ENCODE measurements at places on chromosomes 12 and 14.

- peak; percentile 48 for DNase-seq
These were observed 18.6 kb downstream of the GSTZ1 start for GRCh38 chr14:77339407-77339806.

GRCh38 chr12:96233168-96233567 is 39.0 kb downstream of the ELK3 start:
- DNase-seq, result no peak

GRCh38 chr14:32078023-32078857 is 1.1 kb downstream of the ARHGAP5 start:
- DNase-seq, result peak; percentile 25

DNA sequence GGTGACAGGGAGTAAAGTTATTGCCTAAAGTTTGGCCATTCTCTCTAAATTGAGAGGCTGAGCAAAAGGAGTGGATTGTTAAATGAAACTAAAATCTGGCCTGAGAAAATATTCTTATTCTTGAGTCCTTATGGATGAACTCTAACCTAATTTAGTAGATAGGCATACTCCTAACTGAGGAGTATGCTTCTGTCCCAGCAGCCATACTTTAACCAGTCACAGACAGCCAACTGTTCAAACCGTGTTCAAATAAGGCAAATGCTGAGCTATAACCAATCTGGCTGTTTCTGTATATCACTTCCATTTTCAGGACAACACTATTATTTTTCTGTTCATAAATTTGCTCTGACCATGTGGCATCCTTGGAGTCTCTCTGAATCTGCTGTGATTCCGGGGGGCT is 75.9 kb upstream of the RERGL start:
- no peak for DNase-seq

DNA sequence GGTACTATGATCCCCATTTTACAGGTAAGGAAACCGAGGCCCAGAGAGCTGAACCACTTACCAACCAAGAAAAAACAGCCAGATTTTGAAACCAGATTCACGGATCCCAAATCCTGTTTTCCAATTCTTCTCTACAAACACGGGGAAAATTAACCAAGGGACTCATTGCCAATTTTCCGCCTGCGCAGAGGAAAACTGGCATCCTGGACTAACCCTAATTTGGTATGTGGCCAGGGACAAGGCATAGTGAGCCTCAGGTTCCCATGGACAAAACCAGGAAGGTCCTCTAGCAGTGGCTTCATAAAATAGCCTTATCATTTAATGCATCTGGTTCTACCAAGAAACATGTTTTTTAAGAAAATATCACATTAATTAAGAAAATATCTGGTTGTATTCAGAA is 517.3 kb downstream of the MED13L start:
- DNase-seq, result no peak

- DNase-seq, result no peak
These were observed 104.4 kb upstream of the CCDC196 start for GRCh38 chr14:66381755-66382154.

- DNase-seq, result no peak
These were observed 2.9 kb upstream of the PPP4R4 start for GRCh38 chr14:94171208-94171607.

DNA sequence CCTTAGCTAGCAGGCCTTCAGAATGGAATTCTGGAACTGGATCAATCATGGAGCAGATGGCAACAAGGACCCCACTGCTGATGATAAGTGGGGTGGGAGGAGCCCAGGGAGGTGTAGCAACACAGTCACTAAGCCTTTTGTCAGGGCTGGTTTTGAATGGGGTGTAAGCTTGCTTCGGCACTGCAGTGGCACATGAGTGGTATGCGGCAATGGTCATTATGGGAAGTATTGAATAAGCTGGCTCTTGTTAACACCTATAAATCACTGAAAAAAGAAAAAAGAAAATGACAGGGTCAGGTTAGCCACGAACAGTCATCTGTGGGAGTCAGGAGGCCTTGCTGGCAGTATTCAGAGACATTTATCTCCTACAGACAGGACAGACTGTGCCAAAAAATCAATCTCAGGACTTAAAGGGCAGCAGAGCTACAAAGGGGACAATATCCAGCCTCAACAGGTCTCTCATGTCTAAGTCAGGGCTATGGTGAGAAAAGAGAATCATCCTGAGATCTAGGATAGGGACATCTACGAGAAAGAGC is 19.1 kb downstream of the CDKL1 start:
- no peak for DNase-seq

GRCh38 chr12:45415393-45415817 is 199.5 kb downstream of the ANO6 start:
- DNase-seq, result peak; percentile 98

DNA sequence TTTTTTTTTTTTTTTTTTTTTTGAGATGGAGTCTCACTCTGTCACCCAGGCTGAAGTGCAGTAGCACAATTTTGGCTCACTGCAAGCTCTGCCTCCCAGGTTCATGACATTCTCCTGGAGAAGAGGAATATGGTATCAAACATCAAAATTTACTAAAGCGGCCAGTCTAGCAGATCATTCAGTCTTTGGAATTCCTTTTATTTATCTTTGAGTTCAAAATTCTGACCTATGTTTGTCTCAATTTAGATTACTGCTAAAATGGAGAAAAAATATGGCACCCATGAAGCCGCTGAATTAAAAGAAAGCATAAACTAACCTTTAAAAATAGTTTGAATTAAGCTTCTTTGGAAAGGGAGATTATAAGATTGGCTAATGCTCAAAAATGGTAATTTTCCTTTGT is 64.5 kb upstream of the EGLN3 start:
- no peak for DNase-seq

- DNase-seq, result no peak
These were observed 12.5 kb upstream of the TNFAIP2 start for GRCh38 chr14:103110681-103111231.

DNA sequence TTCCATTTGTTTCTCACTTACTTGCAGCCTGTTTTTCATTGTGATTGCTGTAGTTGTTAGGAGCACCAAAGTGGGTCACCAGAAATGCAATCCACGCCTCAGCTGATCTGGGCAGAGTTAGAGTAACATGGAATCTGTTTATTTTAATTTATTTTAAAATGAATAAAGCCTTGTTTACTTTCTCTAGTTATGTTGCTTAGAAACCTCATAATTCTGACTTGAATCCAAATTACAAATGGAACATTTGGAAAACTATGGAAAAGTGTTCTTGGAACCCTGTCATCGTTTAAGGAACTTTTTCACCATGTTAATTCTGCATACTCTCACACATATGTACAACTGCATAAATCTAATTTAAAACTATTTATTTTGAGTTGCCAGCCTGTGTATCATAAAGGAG is 92.2 kb upstream of the DAAM1 start:
- no peak for DNase-seq

GRCh38 chr14:34933301-34933700 is 49.5 kb upstream of the SRP54 start:
- no peak for DNase-seq

GRCh38 chr12:22577667-22578066 is 33.3 kb upstream of the C2CD5 start:
- no peak for DNase-seq

GRCh38 chr12:74889563-74890236 is 319.9 kb downstream of the KCNC2 start:
- peak; percentile 66 for DNase-seq

GRCh38 chr12:51217133-51217967 is 512 bp downstream of the POU6F1 start:
- DNase-seq, result peak; percentile 9

DNA sequence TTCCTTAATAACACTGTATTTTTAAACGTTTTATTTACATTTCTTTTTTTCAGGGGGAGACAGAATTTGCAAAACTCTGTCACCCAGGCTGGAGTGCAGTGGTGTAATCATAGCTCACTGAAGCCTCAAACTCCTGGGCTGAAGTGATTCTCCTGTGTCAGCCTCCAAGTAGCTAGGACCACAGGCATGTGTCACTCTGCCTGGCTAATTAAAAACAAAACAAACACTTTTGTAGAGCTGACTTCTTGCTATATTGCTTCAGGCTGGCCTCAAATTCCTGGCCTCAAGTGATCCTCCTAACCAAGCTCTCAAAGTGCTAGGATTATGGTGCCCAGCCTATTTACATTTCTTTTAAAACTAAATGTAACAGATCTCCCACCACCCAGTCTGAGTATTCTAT is 12.7 kb downstream of the CPSF6 start:
- DNase-seq, result peak; percentile 17

GRCh38 chr14:61544448-61545330 is 150.6 kb upstream of the HIF1A start:
- DNase-seq, result no peak

DNA sequence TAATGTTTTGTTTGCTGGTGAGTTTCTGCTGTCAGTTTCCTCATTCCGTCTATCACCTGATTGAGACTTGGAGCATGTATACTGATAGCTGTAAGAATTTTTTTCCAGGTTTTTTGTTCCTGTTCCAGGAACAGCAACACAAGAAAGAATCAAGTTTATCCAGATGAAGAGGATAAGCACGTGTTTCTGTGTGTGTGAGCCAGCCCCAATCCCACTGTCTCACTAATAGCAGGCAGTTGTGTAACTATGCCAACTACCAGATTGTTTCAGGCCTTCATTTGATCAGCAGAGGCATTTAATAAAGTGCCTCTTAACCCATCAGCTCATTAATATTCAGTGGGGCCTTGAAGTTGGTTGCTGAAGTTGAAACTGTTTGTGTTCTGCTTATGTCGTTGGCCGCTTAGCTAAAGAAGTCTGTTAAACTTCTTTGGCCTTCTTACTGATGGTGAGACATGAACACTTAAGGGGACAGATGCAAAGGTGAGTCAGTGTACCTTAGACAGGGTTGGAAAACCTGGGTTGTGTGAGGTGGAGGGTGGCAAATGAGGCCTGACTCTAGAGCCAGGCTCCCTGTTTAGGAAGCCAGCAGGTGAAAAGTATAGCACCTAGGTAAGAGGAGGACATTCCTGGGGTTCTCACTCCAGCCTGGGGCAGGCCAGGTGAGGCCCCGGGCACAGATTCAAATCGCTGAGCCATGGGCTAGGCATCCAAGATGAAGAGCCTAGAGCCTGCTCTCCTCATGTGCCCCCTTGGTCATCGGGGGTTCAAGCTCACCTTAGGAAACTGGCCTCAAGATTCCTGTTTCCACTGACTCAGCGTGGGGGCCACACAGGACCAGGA is 3.7 kb downstream of the ANKRD13A start:
- peak; percentile 29 for DNase-seq

DNA sequence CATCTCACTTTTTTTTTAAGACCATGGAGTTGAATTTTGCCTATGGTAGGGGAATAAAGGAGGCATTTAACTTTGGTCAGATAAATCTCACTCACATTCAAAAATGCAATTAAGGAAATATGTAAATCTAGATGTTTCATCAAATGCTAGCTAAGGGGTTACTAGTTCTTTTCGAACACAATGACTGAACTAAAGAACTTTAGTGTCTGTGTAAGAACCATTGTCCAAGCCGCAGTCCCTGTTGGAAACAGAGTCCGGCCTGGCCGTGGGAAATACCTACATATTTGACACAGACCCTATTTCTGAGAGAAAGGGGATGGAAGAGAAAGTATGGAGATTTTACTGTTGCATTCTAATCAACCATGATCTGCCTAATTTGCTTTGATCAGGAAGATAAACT is 17.4 kb downstream of the LGR5 start:
- DNase-seq, result no peak

DNA sequence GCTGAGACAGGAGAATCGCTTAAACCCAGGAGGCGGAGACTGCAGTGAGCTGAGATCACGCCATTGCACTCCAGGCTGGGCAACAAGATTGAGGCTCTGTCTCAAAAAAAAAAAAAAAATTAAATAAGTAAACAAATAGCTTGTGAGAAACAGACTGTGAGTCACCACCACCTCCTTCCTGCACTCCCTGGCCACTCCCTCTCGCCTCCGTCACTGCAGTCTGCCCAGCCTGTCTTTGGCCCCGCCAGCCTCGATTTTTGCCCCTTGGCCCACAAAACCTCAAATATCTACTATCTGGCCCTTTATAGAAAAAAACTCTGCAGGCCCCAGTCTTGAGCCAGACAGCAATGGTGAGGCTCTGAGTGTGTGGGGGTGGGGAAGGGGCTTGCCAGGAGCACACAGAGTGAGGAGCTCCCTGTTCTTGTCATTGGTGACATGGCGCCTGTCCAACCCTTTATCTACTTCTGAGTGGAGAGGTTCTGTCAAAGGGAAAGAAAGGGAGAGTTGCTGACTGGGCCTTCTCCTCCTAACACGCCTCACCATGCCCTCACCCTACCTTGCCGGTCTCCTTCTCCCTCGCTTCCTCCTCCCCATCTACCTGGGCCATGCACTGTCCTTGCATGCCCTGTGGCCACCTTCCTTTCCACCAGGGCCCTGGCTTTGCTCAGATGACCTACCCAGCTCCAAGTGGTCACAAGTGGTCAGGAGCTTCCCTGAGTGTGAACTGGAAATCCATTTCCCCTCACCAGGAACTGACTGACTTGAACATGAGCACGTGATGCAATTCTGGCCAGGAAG is 22.1 kb downstream of the LGMN start:
- peak; percentile 30 for DNase-seq

DNA sequence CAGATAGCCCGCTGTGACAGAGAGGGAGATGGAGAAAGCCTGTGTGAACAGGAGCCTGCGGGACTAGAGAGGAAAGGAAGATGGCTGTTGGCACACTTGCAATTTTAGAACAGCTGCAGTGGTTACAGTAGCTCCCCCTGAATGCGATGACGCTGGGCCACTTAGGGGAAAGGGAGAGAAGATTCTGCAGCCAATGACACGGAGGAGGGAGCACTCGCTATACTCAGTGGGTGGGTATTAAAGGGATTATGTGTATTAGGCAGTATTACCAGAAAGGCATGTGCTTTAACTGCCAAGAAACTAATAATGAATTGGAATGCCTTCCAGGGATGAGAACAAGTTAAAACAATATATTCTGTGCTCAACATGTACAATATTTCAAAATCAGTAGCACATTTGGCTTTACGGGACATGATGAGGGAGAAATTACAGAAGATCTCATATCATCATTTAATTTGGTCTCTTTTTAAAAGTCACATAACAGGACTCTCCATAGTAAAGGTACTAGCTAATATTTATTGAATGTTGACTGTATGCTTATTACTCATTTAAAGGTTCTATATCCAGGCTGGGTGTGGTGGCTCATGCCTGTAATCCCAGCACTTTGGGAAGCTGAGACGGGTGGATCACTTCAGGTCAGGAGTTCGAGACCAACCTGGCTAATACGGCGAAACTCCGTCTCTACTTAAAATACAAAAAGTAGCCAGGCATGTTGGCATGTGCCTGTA is 35.9 kb upstream of the FOS start:
- peak; percentile 94 for DNase-seq

GRCh38 chr12:71688961-71689570 is 3.2 kb downstream of the TMEM19 start:
- DNase-seq, result no peak

DNA sequence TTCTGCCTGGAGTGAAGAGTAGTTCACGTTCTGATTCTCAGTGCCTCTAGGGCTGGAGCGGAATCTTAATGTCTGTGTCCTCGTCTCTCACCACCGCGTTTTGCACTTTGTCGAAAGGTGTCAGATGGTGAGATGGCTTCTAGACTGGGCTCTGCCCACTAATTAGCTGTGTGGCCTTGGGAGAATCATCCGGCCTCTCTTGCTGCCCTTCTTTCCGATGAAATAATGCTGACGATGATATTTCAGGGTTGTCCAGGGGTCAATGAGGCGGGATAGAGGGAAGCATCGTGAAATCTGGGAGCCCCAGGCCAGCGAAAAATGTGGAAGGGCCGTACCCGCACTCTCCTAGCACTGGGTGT is 811 bp upstream of the GALNT16 start:
- no peak for DNase-seq

Data from fibroblast of upper back skin (primary cell).